Cortex of kidney (tissue), 1 donor: ENCODE measurements at places on chromosomes 4 and X.

GRCh38 chrX:74421740-74422352 lies 553 bp downstream of the SLC16A2 start:
- DNase-seq = no peak

GRCh38 chr4:142350871-142351270 lies 495.2 kb downstream of the INPP4B start:
- DNase-seq = no peak

- DNase-seq = no peak
These were observed 131.5 kb downstream of the HS3ST1 start for GRCh38 chr4:11297201-11297600.

DNA sequence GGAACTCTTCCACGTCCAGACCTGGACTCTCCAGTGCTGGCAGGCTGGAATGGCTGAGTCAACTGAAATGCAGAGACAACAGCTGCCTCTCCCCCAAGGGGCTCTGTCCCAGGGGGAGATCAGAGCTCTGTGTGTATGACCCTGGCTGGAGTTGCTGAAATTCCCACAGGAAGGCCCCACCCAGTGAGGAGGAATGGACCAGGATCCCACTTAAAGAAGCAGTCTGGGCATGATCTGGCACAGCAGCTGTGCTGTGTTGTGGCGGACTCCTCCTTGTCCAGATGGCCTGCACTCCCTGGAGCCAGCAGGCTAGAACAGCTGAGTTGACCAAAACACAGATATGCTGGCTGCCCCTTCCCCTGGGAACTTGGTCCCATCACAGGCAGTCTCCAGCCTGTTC lies 25.4 kb downstream of the C4orf17 start:
- no peak for DNase-seq

DNA sequence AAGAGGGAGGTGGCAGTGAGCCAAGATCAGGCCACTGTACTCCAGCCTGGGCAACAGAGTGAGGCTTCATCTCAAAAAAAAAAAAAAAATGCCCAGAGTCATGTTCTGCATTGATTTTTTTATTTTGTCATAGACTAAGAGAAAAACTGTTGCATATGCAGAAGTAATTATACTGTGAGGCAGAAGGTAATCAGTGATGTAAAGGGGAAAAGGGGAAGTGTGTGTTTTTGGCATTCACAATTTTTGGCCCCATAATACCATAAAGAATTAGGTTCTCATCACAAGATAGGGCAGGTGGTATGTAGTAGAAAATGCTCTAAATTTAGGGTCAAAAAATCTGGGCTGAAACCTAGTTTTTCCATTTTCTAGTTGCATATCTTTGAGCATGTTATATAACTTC lies 47.3 kb upstream of the GAB1 start:
- DNase-seq = no peak

- no peak for DNase-seq
These were observed 83.8 kb downstream of the UNC5C start for GRCh38 chr4:95465010-95465409.

DNA sequence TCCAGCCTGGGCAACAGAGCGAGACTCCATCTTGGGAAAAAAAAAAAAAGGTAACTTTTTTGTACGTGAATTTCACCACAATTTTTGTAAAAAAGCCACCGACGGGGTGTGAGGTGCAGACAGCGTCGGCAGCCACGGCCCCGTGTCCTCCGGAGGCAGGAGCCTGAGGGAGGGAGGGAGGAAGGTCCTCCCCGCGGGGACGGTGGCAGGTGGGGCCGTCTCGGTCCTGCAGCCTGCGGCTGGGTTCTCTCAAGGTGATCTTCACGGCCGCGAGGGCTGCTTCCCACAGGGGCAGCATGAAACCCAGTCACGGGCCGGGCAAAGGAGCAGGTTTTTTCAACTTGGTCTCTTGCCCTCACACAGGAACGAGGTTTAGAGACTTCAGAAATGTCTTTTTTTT lies 14.0 kb downstream of the PLCXD1 start:
- no peak for DNase-seq

GRCh38 chr4:147830987-147831386 lies 99.1 kb downstream of the ARHGAP10 start:
- DNase-seq = no peak

- no peak for DNase-seq
These were observed 284.3 kb upstream of the RASGEF1B start for GRCh38 chr4:81756042-81756441.

- no peak for DNase-seq
These were observed 103.5 kb upstream of the NOCT start for GRCh38 chr4:138911909-138912703.
